CD4-positive, alpha-beta T cell treated with Interleukin-15 for 1 hour (primary cell): ENCODE measurements at places on chromosomes 5 and 9.
A peak's percentile ranks its signal among the peaks of the same experiment; 100 is the strongest.

DNA sequence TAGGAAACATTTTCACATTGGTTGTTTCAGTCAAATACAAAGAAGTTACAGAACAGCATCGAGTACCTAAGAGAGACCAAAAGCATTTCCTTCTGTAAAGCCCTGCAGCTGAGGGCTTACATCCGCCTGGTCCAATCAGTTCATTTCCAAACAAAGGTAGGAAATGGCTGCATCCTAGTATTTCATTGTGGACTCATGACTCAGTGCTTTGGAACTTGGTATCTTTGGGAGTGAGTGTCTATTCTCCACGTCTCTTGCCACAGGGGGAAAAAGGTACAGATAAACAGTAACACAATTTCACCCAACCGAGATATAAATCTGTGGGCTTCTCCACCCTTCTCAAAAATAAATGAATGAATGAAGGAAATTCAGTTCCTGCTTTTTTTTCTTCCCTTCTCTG is 75.4 kb downstream of the NFIB start:
- DNase-seq: no peak

GRCh38 chr5:159186319-159186718 is 23.0 kb downstream of the RNF145 start:
- no peak for DNase-seq

DNA sequence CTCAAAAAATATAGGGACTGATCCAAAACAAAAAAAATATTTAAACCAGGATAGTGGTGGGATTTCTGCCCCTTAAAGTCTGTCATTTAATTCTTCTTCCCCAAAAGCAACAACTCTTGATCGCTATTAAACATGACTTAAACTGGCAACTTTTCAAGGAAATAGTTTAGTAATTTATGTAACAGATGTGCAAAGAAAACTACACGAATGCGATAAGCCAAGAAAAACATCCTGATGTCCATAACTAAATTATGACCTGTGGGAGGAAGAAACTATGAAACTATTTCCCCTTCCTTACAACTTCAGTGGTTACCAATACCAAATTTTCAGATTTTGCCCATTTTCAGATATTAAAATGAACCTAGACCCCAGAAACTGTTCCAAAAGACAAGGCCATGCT is 31.5 kb downstream of the CLINT1 start:
- no peak for DNase-seq

DNA sequence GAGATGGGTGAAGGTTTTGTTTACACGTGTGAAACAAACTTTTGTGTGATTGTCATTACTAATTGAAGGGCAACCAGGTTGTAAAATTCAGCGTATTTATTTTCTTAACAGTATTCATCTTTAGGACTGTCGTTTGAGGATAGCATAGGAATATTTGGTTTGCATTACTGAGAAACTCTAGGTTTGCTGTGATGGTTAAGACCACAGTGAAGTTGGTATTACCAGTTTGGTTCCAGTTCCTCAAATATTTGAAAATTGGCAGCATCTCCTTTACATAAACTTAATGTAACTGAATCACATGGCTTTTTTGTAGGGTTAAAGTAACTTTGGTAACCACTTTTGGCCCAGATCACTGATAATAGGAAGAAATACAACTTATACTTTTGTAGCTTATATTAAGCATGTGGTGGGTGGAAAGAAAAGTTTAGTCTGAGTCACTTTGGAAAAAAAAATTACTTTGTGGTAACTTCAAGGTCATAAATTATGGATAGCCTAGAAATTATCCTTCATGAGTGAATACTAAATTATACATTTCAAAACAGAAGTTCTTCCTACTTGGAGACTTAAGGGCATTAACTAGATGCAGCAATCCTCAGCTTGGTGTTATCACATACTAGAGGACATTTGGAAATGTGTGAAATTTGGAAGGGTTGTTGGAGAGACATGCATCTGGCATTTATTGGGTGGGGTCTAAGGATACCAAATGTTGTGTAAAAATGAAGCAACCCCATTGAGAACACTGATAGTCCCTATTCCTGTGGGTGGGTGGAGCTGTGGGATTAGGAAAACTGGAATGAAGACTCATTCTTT is 33.9 kb downstream of the G3BP1 start:
- DNase-seq: no peak

GRCh38 chr5:43432486-43433375 is 20.5 kb upstream of the CCL28 start:
- no peak for DNase-seq

GRCh38 chr9:81592887-81593266 is 96.5 kb downstream of the TLE1 start:
- no peak for DNase-seq

DNA sequence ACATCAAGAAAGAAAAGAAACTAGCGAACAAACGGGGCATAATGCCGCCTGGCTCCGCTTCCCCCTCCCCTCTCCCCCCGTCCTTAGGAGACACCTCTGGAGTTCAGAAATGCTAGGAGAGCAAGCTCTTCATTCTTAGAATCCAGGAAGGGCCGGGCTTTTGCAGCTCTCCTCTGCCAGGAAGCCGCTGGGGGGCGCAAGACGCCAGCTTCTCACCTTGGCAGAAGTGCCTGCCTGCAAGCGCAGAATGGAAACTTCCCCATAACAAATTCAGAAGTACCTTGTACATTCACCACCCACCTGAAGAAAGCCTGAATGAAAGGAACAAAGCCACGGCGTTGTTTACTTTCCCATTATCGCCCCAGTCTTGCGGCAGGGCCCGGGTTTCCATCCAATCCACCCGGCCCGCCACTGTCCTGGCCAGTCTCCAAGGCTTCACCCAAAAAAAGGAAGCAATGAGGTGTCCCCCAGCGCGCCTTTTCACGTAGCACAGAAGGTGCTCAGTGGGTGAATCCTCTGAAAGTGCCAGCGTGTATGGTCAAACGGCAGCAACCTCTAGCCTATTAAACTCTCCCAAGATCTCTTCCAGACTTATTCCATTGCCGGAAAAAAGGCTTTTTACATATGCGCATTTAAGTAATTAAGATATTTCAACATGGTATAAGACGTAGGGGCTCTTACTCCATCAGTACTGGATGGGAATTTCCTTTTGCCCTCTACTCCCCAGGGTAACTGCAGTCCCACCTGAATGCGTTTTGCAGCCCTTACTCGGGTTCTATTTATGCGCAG is 1.6 kb upstream of the GADD45G start:
- peak; percentile 80 for DNase-seq

DNA sequence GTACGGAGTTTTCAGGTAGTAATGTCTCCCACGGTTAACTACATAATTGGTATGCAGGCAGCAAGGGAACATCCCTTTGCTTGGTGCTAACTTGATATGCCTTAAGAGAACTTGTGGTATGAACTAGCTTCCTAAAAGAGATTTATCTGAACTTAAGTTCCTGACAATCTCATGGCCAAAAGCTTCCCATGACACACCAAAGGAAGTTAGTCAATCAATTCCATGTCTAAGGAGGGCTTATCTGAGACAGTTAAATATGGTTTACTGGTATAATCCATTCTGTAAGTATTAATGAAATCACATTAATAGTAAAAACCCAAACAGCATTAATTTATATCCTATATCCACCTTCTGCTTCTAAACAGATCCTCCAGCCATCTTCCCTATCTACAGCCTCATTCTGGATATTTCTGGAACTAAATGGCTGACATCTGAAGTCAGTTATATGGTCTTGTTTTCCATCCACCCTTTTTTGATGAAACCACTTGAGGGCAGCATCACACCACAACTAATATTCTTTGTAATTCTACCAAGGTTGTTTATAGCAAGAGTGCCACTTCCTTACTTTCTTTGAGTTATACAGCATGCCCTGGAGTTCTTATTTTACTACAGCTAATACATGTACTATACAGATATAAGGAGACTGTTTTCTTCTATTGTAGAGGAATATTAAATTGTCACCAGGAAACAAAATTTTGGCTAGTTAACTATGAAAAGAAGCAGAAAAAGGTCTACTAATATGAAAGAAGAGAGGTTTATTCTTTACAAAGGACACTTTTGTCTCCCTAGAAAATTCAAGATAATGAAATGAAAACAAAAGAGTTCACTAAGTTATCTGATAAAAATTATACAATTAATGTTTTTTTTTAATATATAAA is 34.7 kb downstream of the SHOC1 start:
- DNase-seq: peak; percentile 18

GRCh38 chr5:79510638-79511037 is 3.3 kb downstream of the HOMER1 start:
- DNase-seq: no peak

- no peak for DNase-seq
These were observed 1.8 kb upstream of the WNT8A start for GRCh38 chr5:138082033-138082432.

- DNase-seq: no peak
These were observed 220.3 kb upstream of the TAS2R1 start for GRCh38 chr5:9850456-9850855.

DNA sequence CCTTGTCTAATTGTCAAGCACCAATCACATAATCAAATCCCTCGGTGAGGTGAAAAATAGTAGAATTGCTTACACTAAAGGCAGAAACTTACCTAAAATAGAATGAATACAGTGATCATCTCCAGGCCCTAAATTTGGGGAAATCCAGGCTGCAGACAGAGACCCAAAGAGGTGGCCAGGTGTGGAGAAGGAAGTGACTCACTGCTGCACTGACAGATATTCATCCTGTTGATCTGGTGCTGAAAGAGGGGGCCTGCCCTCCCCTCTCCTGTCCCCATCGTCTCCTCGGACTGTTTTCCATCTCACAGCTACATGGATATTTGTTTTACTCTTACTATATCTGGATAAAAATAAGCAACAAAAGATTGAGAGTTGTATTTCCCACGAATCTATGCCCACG is 15.9 kb downstream of the OR2Y1 start:
- DNase-seq: no peak

DNA sequence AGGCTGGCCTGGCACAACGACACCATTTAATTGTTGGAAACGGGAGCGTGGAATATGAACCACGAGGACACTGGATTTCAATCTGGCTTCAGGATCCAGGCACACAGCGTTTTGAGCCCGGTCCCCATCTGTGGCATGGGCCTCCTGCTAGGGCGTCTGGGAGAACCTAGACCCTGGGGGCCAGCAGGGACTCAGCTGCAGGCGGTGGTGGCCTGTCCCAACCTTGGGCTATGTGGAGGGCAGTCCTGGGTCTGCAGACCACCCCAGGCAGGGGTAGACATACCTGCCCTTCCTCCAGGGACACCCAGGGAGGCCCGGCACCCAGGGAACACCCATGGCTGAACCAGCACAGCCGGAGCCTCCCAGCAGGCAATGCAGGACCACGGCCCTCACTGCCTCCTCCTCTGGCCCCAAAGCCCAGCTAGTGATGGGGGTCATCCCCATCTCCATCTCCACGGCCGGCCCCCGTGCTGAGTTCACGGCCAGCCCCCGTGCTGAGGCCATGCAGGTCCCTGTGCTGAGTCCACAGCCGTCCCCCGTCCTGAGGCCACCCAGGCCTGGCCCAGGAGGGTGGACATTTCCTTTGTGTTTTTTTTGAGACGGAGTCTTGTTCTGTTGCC is 18.5 kb upstream of the UBAC1 start:
- no peak for DNase-seq
